ENCODE measurements at places on chromosomes 13 and 19.
A peak's percentile ranks its signal among the peaks of the same experiment; 100 is the strongest.

GRCh38 chr13:37173214-37173613 is 67.8 kb upstream of the CSNK1A1L start:
- DNase-seq = no peak

DNA sequence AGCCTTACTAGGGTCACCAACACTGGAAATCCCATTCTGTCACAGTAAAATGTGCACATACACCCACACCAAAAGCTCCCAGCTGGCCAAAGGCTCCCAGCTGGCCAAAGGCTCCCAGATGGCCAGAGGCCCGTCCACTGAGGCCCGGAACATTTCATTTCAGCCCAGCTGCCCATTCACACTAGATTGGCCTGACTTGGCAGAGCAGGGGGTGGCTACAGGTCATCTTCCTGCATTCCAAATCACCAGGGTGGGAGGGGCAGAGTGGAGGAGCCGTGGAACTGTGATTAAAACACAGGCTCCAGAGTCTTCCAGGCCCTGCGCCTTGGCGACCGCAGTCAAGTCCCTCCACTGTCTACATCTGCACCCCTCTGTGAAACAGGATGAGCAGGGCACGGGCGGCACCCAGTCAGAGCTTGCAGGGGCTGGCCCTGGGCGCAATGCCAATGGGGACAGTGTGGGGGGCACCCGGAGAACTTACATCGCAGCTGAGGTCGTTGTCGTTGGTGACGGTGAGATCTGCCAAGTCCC is 10.1 kb upstream of the PRKD2 start:
- DNase-seq = peak; percentile 51

DNA sequence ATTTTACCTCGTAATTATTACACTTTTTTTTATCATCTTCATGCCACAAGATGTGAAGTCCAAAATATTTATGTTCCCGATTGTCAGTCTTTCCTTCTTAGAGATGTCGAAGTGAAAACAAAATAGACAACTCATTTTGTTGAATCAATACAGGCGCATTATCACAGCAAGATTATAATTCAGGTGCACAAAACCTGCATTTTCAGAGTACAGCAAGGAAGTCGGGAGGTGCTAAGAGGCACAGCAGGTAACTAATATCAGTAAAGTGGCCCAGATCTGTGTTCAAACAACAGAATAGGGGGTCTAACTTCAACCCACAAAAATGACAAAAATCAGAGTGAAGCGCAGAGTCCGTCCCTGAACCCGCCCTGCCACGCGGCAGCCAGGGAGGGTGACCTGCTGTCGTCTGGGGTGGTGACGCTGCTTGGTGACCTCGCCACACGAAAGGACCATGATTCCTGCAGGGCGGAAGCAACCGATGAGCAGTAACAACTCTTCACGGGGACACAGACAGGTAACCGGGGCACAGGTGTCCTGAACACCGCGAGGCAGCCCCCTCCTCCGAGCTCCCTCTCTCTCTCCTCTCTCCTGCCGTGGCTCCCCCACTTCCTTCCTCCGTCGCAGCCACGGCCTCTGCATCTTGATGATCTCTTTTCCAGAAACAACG is 50.9 kb upstream of the SPACA7 start:
- no peak for DNase-seq

GRCh38 chr13:105595471-105595870 is 940.0 kb downstream of the EFNB2 start:
- DNase-seq = no peak

DNA sequence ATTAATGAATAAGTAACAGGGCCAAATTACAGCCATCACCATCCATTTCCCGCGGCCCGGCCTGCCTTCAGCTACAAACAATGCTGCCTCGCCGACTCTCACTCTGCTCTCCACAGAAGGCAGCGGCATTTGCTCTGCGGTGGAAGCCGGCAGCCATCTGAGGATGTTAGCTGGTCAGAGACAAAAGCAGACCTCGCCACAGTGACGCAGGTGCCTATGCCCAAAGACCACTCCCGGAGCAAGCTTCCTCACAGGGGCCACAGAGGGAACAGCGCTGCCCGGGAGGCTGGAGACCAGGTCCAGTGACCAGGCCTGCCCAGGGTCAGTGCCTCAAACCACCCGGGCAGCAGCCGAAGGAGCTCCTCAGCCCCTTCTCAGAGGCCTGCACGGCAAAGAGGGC is 16.4 kb downstream of the PEPD start:
- DNase-seq = no peak

DNA sequence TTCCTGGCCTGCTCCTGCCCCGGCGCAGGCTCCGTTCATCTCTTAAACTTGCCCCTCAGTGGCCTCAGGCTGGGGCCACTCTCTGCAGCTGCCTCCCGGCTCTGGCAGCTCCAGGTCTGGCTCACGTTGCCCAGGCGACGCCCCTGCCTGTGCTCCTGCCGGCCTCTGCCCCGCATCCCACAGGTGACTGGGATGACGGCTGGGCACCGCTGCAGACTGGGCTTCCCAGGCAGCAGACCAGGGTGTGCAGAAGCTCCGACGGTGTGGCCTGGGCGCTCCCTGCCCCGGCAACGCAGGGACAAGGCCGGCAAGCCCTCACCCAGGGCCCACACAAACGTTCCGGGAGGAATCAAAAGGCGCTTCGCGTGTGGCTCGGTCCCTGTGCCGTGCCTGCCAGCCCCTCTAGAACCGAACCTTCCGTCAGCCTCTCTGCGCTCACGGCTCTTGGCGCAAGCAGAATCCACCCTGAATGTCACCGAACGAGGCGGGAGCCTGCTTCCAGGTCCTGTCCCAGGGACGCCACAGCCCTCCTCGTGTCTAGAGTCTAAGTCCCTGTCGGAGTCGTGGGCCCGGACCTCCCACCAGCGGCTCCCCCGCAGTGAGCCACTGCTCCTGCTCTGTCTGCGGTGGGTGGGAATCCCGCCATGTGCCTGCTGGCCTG is 64.8 kb downstream of the MLLT1 start:
- peak; percentile 58 for DNase-seq

GRCh38 chr13:41608839-41609177 is 151.5 kb downstream of the RGCC start:
- DNase-seq = no peak

- DNase-seq = no peak
These were observed at the start of gene HDGFL2 for GRCh38 chr19:4472174-4472974. TSS of gene HDGFL2 (plus strand) at chr19:4472297. CDS start at chr19:4472351, 54 bp downstream.

GRCh38 chr19:33442706-33443105 is 69.2 kb downstream of the CEBPG start:
- peak; percentile 15 for DNase-seq

GRCh38 chr13:46192412-46192811 is 10.4 kb upstream of the LCP1 start:
- DNase-seq = no peak

DNA sequence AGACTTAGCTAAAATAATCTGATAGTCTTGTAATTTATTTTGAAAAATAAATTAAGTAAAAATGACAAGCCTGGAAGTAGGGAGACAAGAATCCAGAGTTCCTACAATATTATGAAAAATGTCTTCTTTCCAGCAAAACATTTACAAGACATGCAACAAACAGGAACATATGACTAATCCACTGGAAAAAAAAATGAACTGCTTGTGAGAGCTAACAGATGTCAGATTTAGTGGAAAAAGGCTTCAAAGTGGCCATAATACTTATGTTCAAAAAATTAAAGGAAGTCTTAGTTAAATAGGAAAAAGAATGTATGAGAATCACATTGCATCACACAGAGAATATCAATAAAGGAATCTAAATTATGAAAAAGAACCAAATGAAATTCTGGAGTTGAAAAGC is 2082.0 kb upstream of the PCDH20 start:
- DNase-seq = no peak

DNA sequence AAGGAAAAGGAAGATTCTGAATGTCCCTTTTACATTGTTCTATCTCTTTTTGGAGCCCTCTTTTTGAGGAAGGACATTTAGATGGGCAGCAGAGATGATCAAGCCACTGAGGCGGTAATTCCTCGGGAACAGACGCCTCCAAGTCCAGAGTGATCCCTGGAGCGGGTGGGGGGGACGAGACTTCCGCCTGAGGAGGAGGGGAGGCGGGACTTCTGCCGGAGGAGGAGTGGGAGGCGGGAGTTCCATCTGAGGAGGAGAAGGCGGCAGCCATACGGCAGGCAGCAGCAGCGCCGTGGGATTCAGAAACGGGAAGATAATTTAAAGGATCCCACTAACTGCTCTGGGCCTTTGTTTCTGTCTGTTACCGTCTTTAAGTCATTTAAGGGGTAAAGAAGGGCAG is 37.6 kb upstream of the CD177 start:
- DNase-seq = no peak

DNA sequence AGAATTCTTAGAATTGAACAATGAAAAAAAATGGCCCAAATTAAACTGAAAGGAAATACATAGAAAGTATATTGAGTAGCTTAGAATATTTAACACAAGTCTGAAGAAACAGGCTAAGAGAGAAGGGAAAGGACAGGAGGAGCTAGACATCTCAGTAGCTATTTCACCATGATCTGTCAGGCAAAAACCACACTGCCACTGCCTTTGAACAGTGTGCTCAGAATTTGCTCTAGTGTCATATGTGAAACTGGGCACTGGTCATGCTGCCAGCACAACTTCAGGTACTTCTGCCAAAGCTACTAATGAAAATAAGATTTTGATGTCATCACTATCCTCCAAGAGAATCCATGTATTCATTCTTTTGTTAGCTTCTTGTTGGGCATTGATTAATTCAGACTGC is 1280.8 kb upstream of the PCDH20 start:
- DNase-seq = no peak

GRCh38 chr19:56740501-56740900 is 68.9 kb upstream of the ZNF835 start:
- DNase-seq = no peak

- no peak for DNase-seq
These were observed 79.3 kb downstream of the GPC6 start for GRCh38 chr13:93305886-93306285.

- DNase-seq = no peak
These were observed 17.5 kb upstream of the PROZ start for GRCh38 chr13:113140677-113141600.

- no peak for DNase-seq
These were observed 14.8 kb downstream of the AXL start for GRCh38 chr19:41233748-41234240.

- no peak for DNase-seq
These were observed 423.3 kb downstream of the SPRY2 start for GRCh38 chr13:79917628-79918027.

GRCh38 chr19:948842-949496 is 23.1 kb downstream of the ARID3A start:
- DNase-seq = no peak

GRCh38 chr19:48554385-48555091 is 2.6 kb downstream of the SULT2B1 start:
- peak; percentile 73 for DNase-seq

GRCh38 chr19:44930088-44930487 is 11.9 kb upstream of the APOC4 start:
- DNase-seq = no peak

DNA sequence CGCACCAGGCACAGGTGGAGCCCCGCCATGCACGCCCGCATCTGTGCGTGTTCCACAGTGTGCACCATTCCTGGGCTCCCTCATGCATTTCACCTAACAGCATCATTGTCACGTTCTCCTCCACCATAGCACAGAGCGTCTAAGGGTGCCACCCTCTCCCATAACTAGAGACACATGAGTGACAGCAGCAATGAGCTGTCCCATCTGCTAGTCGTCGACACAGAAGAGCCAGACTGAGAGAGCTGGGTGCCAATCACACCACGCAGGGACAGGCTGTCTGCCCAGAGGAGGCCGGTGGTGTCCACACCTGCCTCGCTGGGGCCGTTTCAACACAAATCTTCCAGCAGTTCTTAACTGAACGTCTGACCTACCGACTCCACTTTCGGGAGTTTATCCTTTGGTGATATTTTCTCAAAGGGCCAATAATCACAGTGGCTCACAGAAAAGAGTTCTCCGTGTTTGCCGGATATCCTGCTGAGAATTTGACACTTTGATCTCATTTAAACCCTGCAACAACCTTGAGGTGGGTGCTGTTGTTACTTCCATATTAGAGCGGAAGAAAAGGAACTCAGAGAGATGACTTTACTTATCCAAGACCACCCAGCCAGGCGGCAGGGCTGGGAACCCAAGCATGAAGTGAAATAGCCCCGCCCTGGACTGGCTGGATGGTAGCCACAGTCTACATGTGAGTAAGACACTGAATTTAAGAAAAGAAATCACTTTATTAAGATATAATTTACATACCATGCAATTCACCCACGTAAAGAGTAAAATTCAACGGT is 16.2 kb downstream of the CLEC11A start:
- DNase-seq = no peak

DNA sequence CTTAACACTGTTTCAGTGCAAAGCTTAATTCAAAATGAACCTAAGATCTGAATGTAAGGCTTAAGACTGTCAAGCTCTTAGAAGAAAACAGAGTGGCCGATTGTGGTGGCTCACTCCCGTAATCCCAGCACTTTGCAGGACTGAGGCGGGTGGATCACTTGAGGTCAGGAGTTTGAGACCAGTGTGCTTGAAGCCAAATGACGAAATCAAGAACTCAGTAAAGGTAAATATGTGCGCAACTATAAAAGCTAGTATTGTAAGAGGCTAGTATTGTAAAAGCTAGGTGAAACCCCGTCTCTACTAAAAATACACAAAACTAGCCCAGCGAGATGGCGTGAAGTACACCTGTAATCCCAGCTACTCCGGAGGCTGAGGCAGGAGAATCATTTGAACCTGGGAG is 12.7 kb downstream of the ATP4B start:
- no peak for DNase-seq

- DNase-seq = no peak
These were observed 338.0 kb downstream of the EFNB2 start for GRCh38 chr13:106197496-106197895.

- DNase-seq = no peak
These were observed 5.2 kb downstream of the UBXN6 start for GRCh38 chr19:4452230-4452990.

GRCh38 chr13:69477451-69477850 is 630.2 kb upstream of the ATXN8OS start:
- no peak for DNase-seq

- no peak for DNase-seq
These were observed 91.4 kb downstream of the ATP11A start for GRCh38 chr13:112781287-112781686.

- no peak for DNase-seq
These were observed 125.7 kb downstream of the TNFRSF19 start for GRCh38 chr13:23695711-23696464.

GRCh38 chr19:2309734-2310362 is 1.9 kb upstream of the LINGO3 start:
- no peak for DNase-seq

DNA sequence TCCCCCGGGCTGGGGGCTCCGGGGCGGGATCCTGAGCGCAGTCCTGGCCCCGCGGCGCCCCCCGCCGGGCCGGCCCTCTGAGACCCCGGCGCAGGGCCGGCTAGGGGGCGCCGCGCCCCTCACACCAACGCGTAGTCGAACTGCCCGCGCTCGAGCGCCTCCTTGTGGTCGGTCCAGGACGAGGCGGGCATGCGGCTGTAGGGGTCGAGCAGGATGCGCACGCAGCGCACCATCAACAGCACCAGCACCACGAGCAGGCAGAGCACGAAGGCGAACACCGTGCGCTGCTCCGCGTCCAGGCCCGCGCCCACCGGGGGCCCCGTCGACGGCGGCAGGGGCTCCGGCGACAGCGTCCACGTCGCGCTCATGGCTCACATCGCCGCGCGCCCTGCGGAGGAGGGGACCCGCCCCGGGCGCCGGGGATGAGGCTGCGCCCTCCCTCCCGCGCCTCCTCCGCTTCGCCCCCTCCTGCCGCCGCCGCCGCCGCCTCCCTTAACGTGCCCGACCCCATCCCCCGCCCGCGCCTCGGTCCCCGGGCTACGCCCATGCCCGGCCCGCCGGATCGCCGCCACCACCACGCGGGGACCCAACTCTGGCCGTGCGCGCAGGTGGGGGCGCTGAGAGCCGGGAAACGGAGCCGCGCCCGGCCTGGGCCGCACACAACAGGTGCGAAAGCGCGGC is 624 bp downstream of the CTXN1 start:
- peak; percentile 70 for DNase-seq
